ENCODE measurements at places on chromosomes 12 and 14.

DNA sequence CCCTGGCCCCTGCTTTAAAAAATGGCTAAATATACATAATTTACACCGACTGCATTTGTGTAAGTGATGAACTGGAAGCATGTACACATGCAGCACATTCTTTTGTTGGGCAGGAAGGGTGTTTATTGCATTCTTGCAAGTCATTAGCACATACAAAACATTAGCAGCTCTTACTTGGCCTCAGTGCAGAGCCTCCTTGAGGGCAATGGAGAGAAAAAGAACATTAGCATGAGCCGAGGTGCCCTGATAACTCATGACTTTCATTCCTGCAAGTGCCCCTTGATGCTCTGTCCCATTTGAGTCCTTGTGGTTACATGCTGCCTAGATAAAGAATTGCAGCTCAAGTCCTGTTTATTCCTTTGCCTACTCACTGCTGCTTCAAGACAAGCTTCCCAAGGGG, 61.9 kb downstream of the PAX9 start:
- no peak for DNase-seq

- no peak for DNase-seq
Observed at GRCh38 chr14:21215879-21216251, 53.4 kb downstream of the HNRNPC start.

DNA sequence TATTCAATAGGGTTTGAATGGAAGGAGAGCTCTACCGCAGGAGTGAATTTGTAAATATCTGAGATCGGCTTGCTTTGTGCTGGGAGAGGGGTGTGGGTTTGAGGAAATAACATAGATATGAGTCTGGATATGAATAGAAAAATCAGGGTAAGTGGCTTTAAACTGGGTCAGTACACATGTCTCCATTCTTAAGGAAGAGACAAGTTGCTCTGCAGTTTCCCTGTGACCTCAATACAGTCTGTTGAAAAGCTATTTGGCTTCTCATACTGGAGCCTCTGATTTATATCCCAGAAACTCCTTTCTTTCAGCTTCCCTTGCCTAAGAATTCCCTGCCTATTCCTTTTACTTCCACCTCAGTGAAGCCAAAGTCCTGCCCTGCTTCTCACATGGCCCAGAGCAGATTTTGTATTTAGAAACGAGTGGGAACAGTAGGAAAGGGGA, 153.5 kb upstream of the ATF7IP start:
- DNase-seq = no peak

DNA sequence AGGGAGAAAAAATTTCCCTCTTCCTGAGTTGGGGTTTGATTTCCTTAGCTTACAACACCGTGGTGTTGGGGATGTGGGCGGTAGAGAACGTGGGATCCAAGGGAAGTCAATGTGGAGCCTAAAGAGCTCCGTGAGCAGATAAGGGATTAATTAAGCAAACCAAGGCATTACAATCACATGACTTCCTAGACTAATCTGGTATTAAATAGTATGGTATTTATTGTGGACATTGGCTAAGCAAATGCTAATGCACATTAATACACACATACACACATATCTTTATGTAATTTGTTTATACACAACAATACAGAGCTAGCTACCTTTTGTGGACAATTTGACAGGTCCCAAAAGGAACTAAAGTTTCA, 791 bp upstream of the RNF41 start:
- DNase-seq = no peak

DNA sequence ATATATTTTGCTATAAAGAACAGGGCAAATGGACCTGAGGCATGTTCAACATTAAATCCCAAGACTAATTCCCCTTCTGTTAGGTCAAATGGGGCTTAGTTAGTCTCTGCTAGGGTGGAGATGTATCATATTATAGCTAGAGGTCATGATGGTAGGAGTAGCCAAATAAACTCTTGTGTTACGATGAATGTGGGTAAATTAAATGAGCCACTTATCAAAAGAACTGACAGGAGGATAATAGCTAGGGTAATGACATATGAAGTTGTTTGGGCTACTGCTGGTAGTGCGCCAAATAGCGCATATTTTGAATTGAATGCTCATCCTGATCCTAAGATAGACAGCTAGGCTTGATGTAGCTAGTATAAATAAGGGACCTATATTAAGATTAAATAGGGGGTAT, 445.0 kb downstream of the GXYLT1 start:
- DNase-seq = no peak

- DNase-seq = no peak
Observed at GRCh38 chr12:678747-679712, 15.8 kb upstream of the NINJ2 start.

DNA sequence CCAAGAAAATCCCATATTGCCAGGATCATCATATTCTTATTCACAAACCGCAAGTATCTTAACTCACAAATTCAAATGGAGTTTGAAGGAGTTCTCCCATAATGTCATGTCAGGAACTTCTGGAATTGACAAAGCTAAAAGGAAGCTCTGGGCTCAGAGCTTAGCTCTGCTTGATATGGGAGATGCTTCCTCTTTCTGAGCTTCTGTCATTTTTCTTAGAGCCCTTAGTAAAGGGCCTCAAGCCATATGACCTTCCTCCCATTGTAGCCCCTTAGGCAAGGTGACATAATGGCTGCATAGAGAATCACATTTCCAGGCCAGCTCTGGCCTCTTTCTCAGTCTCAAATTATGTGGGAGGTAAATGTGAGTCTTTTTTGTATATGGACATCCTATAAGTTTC, 40.9 kb downstream of the SLC4A8 start:
- no peak for DNase-seq

DNA sequence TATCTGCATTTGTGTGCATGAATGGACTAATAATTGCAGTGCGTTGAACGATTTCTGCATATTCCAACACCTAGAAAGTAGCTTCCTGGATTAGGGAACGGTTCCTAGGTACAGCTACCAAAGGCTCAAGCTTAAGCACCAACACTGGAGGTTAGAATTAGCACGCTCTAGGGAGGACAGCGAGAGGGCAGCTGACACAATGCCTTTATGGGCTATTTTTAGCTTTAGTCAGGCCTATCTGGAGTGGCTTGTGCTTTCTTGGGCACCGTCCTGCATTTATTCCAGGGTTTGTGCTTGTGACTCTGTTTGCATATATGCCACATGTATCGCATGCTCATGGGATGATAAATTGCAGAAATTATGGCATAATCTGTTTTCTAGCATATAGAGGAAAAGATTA, 13.7 kb downstream of the ETV6 start:
- DNase-seq = peak; percentile 28

DNA sequence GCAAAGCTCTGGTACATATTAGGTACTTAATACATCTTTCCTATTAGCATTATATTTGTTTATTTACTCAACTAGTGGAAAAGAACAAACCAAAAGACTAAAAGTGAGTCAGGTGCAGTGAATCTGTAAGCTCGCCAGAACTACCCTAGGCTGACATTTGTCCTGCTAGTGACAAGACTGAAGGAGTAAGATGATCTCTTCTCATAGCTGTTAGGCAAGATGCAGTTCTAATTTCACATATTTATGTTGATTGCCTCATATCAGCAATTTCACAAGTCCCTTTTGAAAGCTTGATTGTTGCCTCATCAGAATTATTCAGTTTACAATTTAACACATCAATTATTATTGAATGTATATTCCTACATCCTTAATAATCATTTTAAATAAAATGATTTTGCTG, 293.0 kb upstream of the NAV3 start:
- no peak for DNase-seq

DNA sequence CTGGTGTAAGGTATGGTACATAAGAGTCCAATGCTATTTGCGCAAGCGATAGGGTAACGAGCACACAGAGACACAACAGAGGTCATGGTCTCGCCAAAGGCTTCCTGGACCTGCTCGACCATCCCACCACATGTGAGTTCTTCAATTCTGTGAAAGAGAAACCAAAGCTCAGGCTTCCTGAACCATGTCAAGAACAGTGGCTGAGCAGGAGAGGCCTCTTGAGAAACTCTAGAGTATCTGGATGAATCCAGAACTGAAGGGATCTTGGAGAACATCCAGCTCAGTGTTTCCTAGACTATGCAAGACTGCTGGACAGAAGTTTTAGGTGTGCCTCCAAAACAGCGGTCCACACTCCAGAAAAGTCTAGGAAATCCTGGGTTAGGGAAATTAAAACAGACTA, 114.5 kb downstream of the TRAFD1 start:
- no peak for DNase-seq

GRCh38 chr12:98421316-98421715, 94.1 kb upstream of the TMPO start:
- DNase-seq = no peak

- DNase-seq = no peak
Observed at GRCh38 chr12:102503831-102504230, 23.5 kb upstream of the IGF1 start.

DNA sequence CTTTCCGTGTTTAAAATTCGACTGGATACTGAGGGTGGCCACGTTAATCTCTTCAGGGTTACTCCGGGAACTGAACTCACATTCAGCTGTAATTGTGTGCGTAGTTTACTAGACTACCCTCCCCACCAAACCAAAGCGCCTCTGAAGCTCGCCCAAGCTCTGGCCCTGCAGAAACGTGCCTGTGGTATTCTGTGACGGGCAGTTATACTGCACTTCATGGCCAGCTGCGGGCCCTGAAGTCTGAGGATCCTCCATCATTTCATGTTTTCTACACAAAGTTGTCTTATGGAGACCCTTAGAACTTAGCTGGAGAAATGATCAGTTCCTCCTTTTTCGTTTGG, 688 bp downstream of the ZNF26 start:
- no peak for DNase-seq
